Stimulated activated CD8-positive, alpha-beta memory T cell treated with anti-CD3 and anti-CD28 coated beads, Interleukin-15, amount 100 ng/mL, for 48 hours (primary cell): ENCODE measurements at places on chromosomes 6 and 20.

DNA sequence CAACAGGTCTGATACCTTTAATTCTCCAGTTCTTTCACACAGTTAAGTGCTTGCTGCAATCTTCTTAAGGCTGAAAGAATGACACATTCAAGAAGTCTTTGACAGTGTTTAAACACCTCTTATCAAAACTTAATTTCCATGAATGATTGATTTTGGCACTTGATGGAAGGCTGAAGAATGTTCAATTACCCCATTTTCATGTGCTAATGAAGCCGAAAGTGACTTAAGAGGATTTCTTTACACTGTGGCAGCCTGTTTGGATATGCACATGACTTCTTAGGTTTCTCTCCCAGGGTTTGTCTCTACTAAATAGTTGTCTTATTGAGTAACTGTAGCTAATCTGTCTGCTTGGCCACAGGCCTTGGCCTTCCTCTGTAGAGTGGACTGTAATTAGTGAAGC, 81.1 kb upstream of the PRDM1 start:
- no peak for DNase-seq

DNA sequence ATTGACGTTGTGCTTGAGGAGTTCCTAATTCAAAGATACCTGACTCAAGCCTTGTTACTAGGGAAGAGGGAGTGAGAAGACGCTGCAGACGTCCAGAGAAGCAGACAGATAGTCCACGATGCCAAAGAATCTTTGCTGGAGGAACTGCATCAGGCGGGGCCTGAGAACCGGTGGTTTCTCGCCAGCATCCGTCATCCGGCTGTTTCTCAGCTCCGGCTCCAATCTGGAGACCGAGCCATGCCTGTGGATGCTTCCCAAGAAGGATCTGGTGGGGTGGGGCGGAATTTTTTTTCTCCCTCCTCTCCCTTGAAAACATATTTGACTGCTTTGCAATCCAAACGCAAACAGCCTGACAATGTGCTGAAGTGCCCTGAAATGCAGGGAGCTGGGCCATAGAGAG, 125.8 kb upstream of the SRSF6 start:
- DNase-seq = no peak

- DNase-seq = no peak
These were observed 29.0 kb upstream of the TCP11 start for GRCh38 chr6:35170166-35170565.

GRCh38 chr6:25013246-25013645, 77.5 kb upstream of the RIPOR2 start:
- DNase-seq = no peak

GRCh38 chr20:375265-375889, 5.2 kb upstream of the TRIB3 start:
- DNase-seq = no peak

GRCh38 chr6:117960877-117961276, 53.8 kb downstream of the SLC35F1 start:
- DNase-seq = no peak

GRCh38 chr6:18053555-18054445, 66.4 kb upstream of the KIF13A start:
- DNase-seq = no peak

- DNase-seq = no peak
These were observed 28.9 kb downstream of the FYN start for GRCh38 chr6:111844376-111844775.
